Stimulated activated CD4-positive, alpha-beta T cell treated with anti-CD3 and anti-CD28 coated beads, Interleukin-2, amount 100 ng/mL, for 24 hours (primary cell): ENCODE measurements at places on chromosomes 3 and 15.

GRCh38 chr3:185646382-185647133 is 60.5 kb downstream of the SENP2 start:
- DNase-seq = no peak

DNA sequence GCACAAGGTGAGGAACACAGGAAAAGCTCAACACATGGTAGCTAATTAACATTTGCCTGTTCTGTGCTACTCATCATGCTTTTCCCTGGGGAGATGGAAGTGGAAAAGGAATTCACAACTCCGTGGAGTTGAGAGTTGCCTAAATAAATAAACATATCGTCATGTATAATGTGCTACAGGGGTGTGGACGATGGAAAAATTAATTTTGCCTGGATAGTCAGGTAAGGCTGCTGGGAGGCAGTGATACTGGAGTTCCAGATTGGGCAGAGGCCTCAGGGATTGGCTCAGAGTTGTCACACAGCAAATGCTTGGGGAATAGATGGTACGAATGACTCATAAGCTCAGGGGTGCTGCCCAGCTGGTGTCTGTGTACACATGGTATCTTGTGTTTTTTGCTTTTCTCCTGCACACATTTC is 3.1 kb upstream of the ABHD6 start:
- DNase-seq = no peak

- no peak for DNase-seq
Observed at GRCh38 chr15:50289749-50290148, 24.2 kb upstream of the HDC start.

- no peak for DNase-seq
Observed at GRCh38 chr3:27452368-27453090, 31.7 kb downstream of the SLC4A7 start.

DNA sequence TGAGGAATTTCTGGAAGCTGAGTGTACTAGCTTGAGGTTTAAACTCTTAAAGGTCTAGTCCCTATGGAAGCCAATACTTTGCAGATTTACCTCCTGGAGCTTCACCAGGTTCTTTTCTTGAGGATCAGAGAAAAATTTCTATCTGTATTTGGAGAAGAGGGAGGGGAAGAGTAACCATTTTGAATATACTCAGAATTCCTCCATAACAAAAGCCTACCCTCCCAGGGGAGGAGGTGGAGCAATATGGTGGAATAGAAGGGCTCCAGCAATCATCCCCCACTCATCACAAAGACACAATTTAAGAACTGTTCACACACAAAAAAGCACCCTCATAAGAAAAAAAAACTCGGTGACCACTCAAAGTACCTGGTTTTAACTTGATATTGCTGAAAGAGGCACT is 36.0 kb upstream of the PEX5L start:
- no peak for DNase-seq

DNA sequence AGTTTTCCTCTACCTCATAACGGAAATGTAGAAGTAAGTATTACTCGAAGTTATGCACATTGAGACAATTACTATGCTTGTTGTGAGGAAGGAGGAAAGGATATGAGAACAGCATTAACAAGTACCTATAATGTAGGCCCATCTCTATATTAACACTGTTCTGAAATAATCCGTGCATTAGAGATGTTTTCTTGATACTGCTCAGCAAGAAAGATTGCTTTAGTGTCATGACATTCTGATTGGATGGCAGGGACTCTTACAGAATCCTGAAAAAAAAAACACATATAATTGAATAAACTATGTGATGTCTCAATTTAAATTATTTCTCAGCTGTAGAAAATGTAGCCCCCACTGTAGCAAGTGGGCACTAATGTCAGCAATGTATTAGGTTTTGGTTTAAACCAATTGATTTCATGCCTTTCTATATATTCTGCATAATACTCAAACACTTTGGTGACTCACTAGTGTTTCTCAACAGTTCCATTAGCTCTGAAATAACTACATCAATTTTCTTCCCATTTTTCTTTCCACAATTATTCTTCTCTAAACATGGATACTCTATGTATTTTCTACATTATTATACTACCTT is 598.3 kb upstream of the BCHE start:
- no peak for DNase-seq

DNA sequence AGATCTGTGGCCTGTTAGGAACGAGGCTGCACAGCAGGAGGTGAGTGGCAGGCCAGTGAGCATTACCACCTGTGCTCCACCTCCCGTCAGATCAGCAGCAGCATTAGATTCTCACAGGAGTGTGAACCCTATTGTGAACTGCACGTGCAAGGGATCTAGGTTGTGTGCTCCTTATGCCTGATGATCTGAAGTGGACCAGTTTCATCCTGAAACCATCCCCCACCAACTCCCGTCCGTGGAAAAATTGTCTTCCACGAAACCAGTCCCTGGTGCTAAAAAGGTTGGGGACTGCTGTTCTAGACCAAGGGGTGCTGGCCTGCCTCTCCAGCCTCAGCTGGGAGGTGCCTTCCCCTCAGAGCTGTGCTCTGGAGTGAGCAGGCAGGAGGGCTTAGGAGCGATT is 61.4 kb downstream of the RPLP1 start:
- DNase-seq = no peak

DNA sequence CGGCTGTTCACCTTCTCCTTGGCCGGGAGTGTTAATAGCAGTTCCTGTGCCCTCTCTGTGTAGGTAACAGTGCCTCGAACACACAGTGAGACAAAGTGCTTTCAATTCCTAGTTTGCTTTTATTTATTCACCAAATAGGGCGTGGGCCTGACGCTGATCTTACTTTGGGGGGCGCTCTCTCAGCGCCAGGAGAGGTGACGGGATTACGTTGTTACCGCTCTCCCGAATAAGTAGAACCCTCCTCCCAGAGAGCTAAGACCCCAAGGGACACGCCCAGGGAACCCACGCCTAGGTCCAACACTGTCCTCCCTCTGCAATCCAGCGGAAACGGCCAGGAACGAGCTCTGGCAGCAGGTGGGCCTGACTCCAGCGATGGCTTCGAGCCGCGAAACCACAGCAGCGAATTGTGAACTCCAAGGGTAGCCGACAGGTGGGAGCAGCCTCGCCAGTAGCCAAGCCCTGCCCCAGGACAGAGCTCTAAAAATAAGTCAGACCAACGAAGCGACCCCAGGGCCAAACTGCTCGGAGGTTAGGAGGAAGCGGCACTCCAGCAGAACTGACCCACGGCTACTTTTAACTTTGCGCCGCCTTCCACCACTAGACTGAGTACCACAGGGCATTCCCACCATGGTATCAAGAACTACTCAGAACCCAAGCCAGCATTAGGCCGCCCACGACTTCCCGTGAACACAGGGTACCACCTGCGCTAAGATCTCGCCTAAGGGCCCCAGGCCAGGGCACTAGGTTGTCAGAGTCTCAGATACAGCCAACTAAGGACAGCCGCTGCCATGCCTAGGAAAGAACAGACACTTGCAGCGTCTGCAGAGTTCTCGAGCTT is 1.6 kb upstream of the SIN3A start:
- DNase-seq = peak; percentile 80

DNA sequence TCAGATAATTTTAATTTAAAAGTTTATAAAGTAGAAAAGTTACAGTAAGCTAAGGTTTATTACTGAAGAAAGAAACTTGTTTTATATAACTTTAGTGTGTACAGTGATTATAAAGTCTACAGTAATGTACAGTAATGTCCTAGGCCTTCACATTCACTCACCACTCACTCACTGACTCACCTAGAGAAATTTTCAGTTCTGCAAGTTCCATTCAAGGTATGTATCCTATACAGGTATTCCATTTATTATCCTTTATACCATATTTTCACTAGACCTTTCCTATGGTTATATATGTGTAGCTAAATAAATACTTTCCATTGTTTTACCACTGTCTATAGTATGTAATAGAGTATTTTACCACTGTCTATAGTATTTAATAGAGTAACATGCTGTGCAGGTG is 33.2 kb upstream of the MME start:
- DNase-seq = no peak

DNA sequence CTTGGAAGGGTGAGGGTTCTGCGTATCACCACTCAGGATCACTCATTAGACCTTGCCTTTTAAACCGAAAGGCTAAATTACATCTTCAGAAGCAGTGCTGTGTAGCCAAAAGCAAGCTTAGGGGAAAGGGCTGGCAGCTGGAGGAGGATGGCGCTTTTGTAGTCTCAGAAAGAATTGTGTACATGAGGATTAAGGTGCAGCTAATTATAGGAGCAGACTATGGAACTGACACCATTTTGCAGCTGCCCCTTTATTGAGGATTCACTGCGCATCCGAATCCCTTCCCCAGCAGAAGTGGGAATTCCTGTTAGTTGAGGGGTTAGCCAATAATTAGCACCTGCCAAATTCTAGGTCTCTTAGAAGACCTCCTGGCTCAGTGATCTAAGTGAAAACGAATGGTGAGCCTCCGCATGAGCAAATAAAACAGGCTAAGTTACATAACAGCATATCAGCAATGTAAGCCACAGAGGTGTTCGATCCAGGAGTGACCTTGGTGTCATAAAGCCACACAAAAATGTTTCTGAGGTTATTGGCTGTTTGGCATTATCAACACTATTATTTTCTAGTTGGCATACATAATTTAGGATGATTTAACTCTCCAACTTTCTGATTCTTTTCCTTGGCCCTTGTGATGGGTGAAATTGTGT is 42.6 kb upstream of the SEMA6D start:
- DNase-seq = no peak

DNA sequence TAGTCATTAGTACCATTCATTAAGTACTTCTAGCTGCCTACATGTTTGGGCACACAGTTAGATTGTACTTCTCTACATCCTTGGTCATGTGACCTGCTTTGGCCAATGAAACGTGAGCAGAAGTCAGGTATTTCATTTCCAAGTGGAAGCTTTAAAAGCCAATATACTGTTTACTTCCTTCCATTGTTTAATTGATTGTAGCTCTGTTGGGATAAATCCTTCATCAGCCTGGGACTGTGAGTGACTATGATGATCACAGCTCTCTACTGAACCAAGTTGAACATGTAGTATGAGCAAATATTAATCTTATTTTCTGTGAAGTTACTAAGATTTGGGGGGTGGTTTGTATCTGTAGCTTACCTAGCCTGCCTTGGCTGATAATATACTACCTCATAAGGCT is 116.5 kb upstream of the ROPN1 start:
- DNase-seq = no peak

DNA sequence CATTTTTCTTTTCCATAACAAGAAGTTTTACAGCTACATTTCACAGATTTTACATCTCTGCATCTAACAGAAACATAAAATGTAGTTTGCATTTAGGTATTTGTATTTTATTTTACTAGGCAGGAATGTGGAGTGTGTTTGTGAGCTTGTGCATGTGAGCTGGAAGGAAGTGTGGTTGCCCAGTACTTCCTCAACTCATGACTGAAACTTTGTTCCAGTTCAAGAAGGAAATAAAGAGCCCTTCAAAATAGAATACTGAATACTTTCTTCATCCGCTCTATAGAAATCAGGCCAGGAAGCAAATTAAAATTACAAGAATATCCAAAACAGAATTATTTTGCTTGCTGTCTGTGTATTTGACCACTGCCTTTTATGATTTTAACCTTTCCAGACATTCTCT is 81.3 kb downstream of the CHL1 start:
- DNase-seq = no peak

DNA sequence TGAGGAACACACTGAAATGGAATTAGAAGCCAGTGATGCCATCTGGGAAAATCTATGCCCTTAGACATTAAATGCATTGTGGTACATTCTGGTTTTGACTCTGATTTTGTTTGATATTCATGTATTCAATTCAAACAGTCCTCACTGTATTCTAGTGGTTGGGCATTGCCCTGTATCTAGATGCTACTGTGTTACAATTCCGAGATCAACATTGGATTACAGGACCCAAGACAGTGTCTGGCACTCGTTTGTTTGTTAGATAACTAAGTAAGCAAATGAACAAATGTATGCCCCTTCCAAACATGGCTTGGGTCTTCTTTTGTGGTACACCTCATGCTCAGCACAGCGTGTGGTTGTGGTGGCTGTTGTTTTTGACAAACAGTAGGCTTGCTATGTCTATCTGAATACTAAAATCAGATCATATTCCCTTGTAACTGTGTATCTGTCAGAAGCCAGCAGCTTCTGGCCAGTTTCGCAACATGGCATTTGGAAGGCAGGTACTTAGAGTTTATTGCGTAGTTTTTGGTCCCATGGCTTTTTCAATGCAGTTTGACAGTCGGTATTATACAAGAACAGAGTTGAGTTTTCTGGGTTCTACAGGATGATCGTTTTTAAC is 5.7 kb downstream of the FILIP1L start:
- DNase-seq = no peak

GRCh38 chr15:51368751-51369450 is 27.4 kb downstream of the GLDN start:
- no peak for DNase-seq

- DNase-seq = no peak
Observed at GRCh38 chr3:193977622-193978021, 158.3 kb upstream of the HES1 start.

- DNase-seq = no peak
Observed at GRCh38 chr3:161793194-161793930, 296.8 kb downstream of the OTOL1 start.

- no peak for DNase-seq
Observed at GRCh38 chr3:59128685-59129084, 78.9 kb upstream of the CFAP20DC start.

DNA sequence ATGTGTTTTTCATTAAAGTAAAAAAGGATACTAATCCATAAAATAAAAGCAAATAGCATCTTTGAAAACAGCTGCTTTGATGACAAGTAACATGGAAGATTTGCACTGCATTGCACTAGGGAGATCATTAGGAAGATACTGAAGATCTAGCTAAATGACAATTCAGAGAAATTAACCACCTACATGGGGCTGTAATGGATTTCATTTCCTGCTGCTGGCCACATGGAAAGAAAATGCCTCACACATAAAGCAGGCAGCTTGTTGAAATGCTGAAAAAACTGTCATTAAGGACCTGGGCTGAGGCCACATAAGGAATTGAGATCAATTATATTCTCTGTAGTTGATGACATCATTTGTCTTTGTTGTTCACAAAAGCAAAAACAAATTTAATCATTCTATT is 94.1 kb downstream of the PYDC2 start:
- DNase-seq = no peak

DNA sequence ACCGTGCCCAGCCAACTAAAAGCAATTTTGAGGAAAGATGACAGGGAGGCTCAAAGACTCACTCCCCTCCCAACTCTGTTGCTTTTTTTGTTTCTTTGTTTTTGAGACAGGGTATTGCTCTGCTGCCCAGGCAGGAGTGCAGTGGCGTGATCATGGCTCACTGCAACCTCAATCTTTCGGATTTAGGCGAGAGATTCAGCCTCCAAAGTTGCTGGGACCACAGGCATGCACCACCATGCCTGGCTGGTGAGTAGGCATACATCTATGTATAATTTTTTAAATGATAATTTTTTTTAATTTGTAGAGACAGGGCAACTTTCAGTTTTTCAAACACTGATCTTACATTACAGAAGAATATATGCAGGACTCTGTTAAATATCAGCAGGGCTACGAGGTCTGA is 15.8 kb upstream of the THUMPD3 start:
- no peak for DNase-seq

DNA sequence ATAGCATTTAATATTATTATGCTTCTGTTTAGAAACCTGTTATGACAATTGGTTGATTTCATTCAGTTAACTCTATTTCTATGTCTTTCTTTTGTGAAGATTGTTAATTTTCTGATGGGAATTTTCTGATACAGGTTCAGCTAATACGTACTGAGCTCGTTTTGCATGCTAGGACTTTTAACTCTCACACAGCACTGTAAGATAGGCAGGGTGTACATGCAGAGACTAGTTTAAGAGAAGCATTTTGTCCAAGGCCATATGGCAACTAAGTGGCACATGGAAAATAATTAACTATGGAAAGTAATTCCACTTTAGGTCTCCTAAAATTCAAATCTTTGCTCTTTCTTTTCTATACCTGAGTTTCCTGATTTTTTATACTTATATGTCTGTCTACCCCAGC is 81.9 kb downstream of the IL1RAP start:
- DNase-seq = no peak

- no peak for DNase-seq
Observed at GRCh38 chr15:73467758-73468157, 24.8 kb downstream of the REC114 start.
